NCI-H1092 treated with DMSO at 0.1 percent for 48 hours (cell line): ENCODE measurements at places on chromosomes 7 and 10.

- no peak for DNase-seq
Measured at GRCh38 chr7:4866528-4867496, 5.0 kb upstream of the PAPOLB start.

- no peak for DNase-seq
Measured at GRCh38 chr7:129265328-129265727, 40.5 kb downstream of the AHCYL2 start.

DNA sequence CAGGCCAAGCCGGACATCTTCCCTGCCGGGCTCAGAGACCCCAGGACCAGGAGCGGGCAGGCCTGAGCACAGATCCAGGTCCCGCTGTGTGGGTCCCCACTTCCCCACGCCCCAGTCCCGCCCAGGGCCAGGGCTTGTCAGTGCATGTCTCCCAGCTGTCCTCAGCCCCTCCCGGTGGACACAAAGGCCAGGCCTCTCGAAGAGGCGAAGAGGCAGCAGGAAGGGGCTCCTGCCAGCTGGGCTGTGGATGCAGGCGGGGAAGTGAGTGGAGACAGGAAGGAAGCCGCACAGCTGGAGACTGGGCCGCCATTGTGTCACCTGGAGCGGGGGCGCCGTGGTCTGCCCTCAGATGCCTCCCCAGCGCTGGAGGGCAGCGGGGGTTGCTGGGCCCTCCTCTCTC is 4.8 kb downstream of the GRIFIN start:
- DNase-seq = peak; percentile 76

GRCh38 chr7:20306180-20306946 is 24.3 kb upstream of the ITGB8 start:
- DNase-seq = no peak

DNA sequence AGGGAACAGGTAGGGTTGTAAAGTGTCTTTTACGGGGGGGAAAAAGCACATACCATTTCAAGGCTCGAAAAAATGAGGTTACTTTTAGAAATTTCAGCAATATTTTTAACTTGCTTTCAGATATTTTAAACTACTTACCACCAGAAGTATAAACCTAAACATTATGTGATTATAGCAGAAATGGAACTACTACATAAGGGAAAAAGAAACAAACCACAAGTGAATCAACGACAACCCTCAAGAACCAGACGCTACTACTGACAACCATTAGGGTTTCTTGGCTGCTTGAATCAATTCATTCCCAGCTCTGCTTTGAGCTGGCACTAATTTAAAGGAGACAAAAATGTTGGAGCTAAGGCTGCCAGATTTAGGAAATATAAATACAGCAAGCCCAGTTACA is 80.1 kb downstream of the ZFAND4 start:
- no peak for DNase-seq

DNA sequence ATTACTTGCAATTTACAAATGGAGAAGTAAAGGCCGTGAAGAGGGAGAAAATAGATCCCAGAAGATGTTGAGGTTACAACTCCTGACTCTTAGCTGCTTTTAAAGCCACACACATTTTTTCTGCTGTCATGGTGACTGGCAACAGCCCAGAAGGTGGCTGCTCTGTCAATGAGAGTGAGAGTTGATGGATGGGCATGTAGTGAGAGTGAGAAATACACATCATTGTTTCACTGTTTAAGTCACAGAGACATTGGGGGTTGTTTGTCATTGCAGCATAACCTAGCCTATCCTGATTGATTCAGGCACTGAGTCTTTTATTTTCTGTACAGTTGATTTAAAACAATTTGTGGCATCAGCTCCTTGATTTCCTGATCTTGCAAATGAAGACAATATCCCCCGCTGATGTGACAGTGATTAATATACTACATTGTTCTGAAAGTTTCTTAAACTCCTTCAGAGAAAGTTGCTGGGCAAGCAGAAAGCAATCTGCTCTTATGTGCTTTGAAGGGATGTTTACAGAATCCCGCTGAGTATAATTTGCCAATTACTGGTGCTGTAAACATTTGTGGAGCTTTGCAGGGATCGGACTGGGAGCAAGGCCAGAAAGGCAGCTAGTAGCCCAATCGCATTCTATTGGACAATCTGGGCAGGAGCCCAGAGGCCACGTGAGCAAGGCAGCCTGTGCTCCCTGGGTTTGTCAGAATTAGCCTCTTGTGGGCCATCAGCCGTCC is 229.6 kb downstream of the PRPF18 start:
- DNase-seq = peak; percentile 84

- DNase-seq = no peak
Measured at GRCh38 chr10:7162331-7162730, 248.5 kb downstream of the SFMBT2 start.

GRCh38 chr7:110417611-110418010 is 673.3 kb upstream of the LRRN3 start:
- no peak for DNase-seq

- no peak for DNase-seq
Measured at GRCh38 chr7:21352540-21353387, 75.1 kb upstream of the SP4 start.

- DNase-seq = no peak
Measured at GRCh38 chr10:44961230-44961571, 1.6 kb downstream of the RASSF4 start.

- no peak for DNase-seq
Measured at GRCh38 chr10:118920206-118920605, 109.3 kb upstream of the NANOS1 start.

DNA sequence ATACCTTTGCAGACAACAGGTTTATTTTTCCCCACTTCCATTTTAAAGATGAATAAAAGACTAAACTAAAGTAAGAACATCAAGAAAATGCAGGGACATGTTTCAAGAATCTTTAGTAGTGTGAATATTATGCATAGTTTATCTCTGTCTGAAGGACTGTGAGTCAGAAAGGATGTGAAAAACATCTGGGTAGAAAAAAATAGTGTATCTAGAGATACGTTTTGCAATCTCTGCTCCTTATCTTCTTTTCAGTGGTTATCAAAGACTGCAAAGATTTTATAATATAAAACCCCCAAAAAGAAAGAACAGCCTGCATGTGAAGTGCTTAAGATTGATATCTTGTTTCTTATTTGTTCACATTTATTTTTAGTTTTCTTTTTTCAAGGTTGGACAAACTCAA is 101.9 kb upstream of the ARHGAP21 start:
- no peak for DNase-seq

DNA sequence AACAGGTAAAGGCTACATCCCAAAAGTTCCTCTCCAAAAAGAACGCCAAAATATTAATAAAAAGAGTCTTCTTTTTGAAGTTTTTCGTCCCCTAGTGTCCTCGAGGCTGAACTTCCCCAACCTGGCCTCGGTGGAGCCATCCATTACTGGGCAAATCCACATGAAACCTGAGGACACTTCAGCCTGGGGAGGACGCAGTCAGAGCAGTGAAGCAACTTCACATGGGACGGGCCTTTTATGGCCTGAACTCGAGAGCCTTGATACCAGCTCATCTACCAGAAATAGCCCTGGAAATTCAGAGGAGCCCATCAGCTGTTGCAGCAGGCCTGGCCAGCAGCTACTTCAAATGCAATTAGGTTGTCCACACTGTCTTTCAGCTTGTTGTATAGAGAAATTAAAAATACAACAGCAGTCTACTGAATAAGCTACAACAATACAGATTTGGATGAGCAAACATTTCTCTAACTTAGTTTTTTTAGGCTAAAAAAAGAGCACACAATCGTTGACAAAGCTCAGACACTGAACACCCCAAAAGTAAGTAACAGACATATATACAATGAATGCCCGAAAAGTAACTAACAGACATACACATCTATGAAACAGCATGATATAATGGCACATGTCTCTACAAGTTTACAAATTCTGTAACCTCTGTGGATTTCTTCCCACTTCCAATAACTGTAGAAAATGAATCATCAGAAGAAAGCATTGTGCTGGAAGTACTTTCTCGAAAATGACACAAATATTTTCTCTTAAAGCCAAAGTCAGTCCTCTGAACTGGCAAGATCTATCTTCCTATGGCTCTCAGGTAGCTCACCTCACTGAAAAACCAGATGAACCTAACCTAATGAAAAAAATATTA is at the start of gene SVIL:
SVIL (minus strand) TSS at position 208 of the 862 bp plus-strand sequence. CDS start 79,913 bp downstream, outside the sequence.
- no peak for DNase-seq

GRCh38 chr10:121926157-121926556 is 1.7 kb downstream of the ATE1 start:
- DNase-seq = no peak

DNA sequence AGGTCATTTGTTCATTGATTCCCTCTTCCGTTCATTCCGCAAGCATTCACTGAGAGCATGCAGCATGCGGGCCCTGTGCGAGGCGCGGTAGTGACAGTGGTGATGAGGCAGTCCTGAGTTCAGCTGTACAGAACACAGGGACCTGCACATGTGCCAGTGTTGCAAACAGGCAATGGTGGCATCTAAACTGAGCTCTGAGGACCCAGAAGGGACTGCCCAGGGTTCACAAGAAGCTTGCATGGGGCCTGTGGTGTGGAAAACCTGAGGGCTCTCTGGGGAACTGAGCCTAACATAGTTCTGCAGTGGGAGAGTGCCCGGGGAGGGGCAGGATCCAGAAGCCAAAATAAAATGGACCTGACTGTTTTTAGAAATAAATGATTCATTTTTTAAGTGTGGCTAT is 13.2 kb downstream of the ZNF488 start:
- DNase-seq = no peak
